NCI-H526 (cell line): ENCODE measurements at places on chromosomes 4 and X.
A peak's percentile ranks its signal among the peaks of the same experiment; 100 is the strongest.

GRCh38 chr4:126778348-126778747 is 854.4 kb upstream of the INTU start:
- DNase-seq, result no peak

DNA sequence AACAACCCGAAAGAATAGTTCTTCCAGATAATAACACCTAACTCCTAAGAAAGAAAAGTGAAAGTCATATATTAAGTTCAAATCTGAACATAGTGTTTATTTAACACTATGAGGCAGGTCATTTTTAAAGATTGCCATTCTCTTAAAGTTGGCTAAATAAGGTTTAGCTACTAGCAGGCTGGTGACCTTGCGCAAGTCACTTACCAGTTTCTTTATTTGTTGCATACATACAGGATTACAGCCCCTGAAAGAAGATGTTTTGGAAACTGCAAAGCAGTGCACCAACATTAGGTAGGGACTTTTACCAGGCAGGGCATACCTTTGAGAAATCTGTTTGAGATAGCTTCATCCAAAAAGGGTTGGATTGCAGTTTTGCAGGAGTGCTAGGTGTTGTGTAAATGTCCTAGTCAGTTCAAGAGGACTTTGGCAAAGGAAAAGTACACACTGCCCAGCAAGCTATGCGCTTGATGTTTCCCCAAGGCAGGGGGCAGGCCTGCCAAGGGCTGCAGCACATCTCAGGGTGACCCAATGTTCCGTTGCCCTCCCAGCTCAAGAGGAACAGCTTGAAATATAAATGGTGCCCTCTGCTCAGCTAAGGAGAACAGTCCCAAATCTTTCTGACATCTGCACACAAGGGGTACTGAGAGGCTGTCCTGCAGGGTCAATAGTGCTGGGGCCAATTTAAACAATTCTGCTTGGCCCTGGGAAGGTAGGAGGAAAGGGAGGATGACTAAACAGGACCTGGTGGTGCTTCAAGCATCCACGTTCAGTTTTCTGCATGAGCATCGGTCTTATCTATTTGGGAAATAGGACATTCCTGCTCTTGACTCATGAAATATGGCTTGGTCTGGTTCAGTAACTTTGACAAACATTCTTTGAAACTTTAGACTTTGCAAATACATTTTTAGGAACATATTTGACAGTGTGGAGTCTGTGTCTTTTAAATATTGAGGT is 130.8 kb downstream of the COL4A6 start:
- DNase-seq, result no peak

DNA sequence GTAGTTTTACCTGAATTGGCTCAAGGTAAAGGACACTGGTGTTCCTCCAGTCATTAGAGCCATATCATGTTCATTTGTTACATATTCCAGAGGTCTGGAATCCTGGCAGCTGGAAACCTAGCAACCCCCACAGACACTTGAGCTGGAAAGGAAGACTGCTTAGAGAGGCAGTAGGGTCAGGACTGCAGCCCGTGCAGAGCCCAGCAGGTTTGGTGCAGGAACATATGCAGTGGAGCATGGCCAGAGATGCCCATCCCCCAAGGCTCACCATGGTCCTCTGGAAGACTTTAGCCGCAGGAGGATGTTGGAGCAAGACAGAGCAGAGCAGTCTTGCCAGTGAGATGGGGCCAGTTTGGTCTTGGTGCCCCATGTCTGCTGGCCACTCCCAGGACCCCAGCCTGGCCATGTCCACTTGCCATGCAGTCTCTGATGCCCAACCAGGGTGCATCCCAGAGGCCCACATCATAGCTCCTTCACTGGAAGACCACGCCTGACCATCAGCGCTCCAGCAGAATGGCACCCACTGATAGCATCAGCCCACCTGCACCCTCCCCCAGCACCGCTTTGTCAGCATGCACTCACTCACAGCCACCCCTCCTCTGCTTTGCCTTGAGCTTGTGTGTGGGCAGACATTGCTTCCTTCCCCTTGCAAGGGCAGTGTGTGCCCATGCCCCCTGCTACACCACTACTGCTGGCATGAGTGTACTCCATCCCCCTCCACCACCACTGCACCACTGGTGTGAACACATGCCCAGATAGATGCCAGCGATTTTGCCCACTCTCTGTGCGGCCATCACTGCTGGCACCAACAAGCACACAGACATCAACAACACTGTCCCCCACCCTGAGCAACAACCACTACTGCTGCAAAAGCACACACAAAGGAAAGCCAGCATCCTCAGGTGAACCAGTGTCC is 190.3 kb upstream of the SPOCK3 start:
- no peak for DNase-seq

- DNase-seq, result peak; percentile 38
These were observed 6.0 kb downstream of the SMAD1 start for GRCh38 chr4:145487631-145488030.

- no peak for DNase-seq
These were observed 7.5 kb downstream of the ADGRA3 start for GRCh38 chr4:22508376-22508775.

DNA sequence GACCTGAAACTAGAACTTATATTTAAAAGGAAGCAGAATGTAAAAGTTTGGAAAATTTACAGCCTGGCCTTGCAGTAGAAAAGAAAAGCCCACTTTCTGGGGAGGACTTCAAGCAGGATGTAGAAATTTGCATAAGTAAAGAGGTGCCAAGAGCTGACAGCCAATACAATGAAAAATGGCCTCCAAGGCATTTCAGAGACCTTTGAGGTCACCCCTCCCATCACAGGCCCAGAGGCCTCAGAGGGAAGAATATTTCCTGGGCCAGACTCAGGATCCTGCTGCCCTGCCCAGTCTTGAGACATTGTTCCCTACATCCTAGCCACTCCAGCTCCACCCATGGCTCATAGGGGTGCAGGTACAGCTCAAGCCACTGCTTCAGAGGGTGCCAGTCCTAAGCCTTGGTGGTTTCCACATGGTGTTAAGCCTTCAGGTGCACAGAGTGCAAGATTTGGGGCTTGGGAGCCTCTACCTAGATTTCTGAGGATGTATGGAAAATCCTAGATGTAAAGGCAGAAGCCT is 518.9 kb upstream of the INTU start:
- no peak for DNase-seq

DNA sequence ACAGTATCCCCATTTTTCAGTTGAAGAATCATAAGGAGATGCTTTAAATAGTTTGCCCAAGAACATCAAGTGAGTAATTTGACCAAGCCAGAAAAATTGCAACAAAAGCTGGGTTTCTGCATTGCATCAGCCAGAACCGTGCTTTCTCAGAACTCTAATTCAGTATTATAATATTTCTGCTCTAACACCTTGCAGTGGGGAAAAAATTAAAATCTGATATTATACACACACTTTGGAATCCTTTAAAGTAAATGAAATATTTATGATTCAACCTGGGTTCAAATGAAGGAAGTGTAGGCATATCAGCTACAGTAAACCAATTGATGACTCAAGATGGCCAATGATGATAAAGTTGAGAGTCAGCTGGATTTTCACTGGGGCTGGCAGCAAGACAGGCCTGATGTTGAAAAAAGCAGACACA is 387.6 kb upstream of the ZFP42 start:
- DNase-seq, result no peak

DNA sequence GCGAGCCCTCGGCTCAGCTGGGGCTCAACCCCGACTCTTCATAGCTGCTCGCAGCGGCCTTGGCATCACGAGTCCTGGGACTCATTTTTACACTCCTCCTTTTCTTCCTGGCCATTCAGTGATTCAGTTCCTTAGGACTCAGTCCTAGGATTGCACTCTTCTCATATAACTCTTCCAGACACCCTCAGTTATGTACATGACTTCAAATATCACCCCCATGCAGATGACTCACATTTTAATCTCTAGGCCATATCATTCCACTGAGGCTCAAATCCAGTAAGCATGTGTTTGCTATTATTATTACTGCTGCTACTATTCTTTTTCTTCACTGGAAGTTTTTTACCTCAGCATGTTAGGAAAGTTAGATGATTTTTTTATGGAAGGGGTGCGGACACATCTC is 14.4 kb downstream of the ITGB1BP2 start:
- DNase-seq, result no peak

GRCh38 chr4:86522349-86522748 is 71.8 kb upstream of the PTPN13 start:
- peak; percentile 12 for DNase-seq

GRCh38 chr4:4990857-4991540 is 28.3 kb downstream of the CYTL1 start:
- DNase-seq, result peak; percentile 7

DNA sequence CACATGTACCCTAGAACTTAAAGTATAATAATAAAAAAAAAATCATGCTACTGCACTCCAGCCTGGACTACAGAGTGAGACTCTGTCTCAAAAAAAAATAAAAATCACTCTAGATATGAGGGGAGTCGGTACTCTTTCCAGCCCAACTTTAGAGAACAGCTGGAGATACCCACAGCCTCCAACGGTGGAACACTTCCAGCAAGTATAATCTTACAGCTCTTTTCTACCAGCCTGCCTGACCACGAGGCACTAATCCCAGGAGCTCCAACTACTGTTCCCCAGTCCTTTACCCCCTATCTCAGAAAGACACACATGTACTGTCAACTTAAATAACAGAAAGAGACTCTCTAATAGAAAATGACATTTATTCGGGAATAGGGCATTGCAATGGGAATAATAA is 46.8 kb downstream of the STEEP1 start:
- DNase-seq, result no peak

- peak; percentile 1 for DNase-seq
These were observed 28.2 kb downstream of the FAM149A start for GRCh38 chr4:186132577-186133242.

GRCh38 chr4:73862322-73862721 is 6.9 kb upstream of the CXCL1 start:
- DNase-seq, result no peak

GRCh38 chr4:183352546-183352945 is 30.3 kb upstream of the CLDN24 start:
- DNase-seq, result no peak

DNA sequence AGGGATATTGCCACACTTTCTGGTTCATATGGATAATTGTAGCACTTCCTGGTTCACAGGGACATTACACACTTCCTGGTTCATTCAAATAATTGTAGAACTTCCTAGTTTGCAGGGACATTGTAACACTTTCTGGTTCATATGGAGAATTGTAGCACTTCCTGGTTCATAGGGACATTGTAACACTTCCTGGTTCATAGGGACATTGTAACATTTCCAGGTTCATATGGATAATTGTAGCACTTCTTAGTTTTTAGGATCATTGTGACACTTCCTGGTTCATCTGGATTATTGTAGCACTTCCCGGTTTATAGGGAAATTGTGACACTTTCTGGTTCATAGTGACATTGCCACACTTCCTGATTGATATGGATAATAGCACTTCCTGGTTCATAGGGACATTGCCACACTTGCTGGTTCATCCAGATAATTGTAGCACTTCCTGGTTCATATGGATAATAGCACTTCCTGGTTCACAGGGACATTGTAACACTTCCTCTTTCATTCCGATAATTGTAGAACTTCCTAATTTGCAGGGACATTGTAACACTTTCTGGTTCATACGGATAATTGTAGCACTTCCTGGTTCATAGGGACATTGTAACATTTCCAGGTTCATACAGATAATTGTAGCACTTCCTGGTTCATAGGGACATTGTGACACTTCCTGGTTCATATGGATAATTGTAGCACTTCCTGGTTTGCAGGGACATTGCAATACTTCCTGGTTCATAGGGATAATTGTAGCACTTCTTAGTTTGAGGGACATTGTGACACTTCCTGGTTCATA is 59.2 kb upstream of the CD99 start:
- no peak for DNase-seq
